Activated CD4-positive, alpha-beta T cell treated with anti-CD3 and anti-CD28 coated beads, Interleukin-2, amount 50 U/mL, for 24 hours (primary cell): ENCODE measurements at places on chromosomes 4 and X.

DNA sequence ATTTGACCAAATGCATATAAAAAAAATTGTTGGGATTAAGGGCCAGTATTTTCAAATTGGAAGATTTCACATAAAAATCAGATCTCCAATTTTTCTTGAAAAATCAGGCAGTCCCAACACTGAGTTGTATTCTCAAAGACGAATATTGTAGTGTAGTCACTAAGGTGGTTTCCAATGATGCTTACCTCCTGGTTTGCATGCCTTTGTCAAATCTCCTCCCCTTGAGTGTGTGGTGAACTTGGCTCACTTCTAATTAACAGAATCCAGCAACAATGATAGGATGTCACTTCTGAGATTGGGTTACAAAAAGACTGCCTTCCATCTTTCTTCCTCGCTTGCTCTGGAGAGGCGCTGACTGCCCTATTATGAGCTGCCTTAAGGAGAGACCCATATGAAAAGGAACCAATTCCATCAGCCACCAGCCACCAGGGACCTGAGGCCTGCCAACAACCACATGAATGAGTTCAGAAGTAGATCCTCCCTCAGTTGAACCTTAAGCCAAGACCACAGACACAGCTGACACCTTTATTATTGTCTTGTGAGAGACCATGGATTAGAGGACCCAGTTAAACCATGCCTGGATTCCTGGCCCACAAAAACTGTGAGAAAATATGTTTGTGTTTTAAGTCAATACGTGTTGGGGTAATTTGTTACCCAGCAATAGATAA lies 31.2 kb upstream of the TSPAN5 start:
- no peak for DNase-seq

GRCh38 chr4:79917246-79917645 lies 155.8 kb downstream of the ANTXR2 start:
- DNase-seq = no peak

GRCh38 chr4:24956763-24957162 lies 43.9 kb upstream of the CCDC149 start:
- DNase-seq = no peak

GRCh38 chr4:153834901-153835300 lies 46.0 kb upstream of the SFRP2 start:
- DNase-seq = no peak

GRCh38 chrX:100935767-100936166 lies 7.0 kb upstream of the XKRX start:
- no peak for DNase-seq

- DNase-seq = no peak
These were observed 92.4 kb upstream of the SMIM10 start for GRCh38 chrX:134898440-134898839.

DNA sequence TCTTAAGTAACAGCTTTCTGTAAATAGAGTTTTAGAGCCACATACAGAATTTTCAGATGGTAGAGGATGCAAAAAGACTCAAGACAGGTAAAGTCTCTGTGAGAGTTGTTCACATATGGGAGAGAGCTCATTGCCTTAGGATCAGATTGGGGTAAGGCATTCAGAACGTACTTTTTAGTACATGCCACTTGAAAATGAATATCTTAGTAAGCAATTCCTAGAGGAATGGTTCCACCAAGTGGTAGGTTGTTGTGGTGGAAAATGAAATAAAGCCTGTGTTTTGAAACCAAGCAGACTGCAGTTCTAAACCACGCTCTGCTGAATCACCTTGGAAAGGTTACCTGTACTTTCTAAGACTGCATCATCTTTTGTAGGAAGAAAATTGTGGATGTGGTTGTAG lies 547.0 kb upstream of the LCORL start:
- no peak for DNase-seq
